ENCODE measurements at places on chromosomes 6 and 20.

DNA sequence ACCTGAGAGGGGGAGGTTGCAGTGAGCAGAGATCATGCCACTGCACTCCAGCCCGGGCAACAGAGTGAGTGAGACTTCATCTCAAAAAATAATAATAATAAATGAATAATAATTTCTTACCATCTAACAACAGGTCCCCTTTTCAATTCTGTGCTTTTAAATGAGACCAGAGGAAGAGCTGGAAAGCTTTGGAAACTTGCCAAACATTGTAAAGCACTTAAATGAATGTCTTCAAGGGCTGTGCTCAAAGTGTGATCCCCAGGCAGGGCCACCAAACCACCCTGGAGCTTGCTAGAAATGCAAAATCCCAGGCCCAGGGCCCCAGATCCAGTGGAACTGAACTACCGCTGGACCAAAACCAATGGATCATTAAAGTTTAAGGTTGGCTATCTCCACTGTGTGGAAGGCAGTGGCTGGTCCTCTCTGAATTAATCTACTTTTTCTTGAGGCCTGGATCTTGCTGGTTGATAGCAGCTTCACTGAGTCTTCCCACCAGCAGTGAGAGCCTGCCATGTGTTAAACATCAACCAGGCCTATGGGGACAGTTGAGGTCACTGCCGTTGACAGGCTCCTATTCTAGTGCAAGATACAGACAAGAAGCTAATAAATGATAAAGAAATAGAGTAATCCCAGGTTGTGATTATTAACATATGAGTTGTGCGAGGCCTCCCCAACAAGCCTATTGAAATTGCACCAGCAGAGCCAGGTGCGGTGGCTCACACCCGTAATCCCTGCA, 23.7 kb upstream of the TFAP2C start:
- no peak for DNase-seq

DNA sequence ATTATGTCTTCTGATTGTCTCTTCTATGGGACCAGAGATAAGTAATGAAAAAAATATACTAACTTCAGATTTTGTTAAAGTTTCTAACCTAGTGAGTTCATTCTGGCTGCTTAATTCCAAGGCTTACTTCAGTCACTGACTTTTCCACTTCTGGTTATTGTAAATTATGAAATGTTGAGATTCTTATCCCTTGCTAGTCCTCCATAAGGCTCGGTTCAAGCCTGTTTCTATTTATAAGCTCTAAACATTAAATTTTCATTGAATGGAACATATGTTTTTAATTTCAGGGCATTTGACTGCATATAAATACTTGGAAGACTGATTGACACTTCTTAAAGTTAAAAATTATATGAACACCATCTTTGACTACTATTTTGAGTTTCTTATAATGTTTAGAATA, 23.6 kb upstream of the NKAIN2 start:
- no peak for DNase-seq

DNA sequence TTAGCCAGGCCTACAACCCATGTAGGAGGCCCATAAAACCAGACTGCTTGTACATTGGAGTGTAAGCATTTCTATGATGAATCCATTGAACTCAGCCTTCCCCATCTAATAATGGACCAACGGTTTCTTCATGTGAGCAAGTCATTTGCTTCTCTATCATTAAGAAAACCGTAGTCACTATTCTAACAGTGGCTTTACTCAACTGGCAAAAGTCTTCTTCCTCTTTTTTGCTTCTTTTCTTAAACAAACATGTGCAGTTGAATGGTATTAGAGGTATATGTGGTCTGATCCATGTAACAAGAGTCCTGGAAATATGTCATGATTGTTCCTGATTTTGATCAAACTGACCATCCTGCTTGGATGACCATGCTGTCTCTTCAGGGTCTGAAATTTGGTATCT, 132.4 kb upstream of the STXBP5 start:
- no peak for DNase-seq

GRCh38 chr6:75489025-75489424, 4.6 kb downstream of the FILIP1 start:
- DNase-seq, result no peak

DNA sequence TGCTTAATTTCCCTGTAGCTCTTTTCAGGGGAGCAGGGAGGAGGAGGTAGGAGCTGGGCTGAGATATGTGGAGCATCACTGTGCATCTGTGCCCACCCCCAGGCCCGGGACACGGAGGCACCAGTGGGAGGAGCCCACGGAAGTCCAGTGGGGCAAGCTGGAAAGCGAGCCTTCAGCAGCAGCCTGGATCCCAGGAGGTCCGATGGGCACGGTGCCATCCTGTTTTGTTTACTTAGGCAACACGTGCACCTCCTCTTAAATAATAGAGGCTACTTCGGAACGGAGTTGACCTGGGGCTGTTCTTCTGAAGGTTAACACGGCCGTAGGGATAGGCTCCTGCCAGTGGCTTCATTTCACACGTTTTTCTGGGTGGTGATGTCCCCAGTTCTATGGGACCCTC, 51.6 kb downstream of the CDH4 start:
- DNase-seq, result no peak

DNA sequence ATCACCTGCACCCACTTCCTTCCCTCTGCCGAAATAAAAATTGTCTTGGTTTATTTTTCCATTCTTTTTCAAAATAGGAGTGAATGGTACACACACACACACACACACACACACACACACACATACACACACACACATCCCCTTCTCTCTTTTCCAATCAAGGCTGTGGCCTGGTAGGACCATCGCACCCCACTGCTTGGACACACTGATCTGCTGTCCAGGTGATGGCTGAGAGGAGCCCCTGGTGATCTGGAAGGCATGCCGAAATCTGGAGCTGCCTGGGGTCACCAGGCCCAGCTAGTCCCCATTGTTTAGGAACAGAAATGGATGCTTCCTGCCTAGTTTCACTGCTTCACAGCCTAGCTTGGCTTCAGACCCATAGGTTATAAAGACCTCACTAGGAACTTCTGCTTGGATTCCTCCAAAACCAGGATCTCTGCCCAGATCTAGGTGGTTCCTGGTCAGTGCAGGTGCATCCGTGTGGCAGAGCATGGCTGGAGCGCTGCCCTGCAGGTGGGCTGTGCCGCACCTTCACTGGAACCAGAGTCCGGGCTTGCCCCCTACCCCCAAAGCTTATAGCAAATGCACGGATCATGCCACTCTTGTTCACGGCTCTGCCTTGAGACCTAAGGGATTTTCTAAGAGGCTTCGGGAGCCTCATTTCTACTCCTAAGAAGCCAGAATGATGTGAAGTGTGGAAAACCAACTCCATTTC, 42.9 kb upstream of the DACT2 start:
- DNase-seq, result no peak

- DNase-seq, result no peak
Measured at GRCh38 chr6:53195048-53195447, 46.4 kb upstream of the GCM1 start.

GRCh38 chr6:170403451-170403850, 96.9 kb downstream of the FAM120B start:
- no peak for DNase-seq
